ENCODE measurements at places on chromosomes 7 and 10.

DNA sequence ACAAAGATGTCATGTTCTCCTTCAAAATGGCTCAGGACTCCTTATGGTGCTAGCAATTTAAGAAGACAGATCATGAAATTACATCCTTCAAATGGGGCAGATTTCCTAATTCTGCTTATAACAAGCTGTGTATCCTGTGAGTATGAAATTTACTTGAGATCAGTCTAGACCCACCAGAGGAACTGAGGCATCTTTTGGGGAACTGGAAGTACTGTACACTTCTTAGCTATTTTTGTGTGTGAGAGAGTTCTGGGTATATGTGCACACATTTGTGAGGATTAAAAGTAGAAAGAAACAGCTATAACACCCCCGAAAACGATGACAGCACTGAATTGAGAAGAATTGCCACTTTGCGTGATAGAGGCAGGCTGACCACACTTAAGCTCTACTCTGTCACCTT is 187.0 kb upstream of the CCDC6 start:
- DNase-seq = no peak

- no peak for DNase-seq
Measured at GRCh38 chr7:34041707-34042106, 136.4 kb downstream of the BMPER start.

- DNase-seq = no peak
Measured at GRCh38 chr10:35554461-35555056, 50.6 kb upstream of the GJD4 start.

DNA sequence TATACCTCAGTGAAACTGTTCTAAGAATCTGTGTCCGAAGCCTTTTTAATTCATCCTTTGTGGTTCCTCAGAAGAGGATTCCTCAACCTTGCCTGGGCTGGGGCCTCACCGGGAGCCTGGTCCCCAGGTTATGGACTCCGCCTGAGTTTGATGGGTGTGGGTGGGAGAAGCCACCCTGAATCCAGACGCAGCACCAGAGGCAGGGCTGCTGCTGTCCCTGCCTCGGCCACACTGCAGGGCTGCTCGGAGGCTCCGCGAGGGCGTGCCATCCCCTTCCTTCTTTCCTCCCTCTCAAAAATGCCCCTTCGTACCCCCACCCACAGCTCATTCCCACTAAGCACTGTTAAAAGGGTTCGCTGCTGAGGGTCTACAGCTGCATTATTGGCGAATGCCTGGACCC is 146.3 kb downstream of the ADARB2 start:
- DNase-seq = no peak

DNA sequence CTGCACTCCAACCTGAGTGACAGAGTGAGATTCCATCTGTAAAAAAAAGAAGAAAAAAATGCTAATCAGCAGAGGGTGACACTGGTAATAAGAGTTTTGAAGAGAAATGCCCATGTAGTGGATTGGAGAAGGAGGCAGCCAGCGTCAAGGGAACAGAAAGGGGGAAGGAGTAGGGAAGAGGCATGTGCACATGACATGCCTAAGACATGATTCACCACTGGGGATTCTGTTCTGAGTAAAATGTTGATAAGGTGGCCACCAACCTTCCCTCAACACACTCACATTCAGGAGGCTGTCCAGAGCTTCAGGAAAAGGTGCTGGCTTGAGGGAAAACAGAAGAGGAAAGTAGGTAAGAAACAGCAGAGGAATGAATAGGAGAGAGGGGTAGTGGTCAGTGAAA is 39.9 kb downstream of the AKR1D1 start:
- no peak for DNase-seq

DNA sequence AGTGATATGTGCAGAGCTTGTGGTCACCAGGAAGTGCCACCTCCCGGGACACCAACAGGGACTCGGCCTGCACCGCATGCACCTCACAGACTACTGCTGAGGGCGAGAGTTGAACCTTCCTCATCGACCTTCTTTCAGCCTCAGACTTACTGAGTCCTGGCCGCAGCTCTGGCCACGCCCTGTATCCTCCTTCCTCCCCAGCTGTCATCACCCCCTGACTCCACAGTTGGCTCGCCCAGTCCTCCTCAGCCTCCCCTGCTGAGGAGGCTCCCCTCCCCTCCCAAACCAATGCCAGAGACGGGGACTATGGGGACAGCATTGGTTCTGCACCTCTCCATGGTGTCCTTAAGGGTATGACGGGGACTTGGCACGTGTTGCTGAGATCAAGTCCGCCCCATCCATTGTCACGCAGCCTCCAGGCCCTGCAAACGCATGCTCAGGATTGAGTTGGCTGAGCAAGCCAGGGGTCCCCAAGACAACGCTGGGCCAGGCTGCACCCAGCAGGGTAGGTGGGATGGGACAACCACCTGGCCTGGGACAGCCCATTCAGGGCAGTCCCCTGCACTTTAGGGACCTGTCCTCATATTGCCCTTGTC is 49.0 kb downstream of the YKT6 start:
- DNase-seq = no peak

- DNase-seq = no peak
Measured at GRCh38 chr10:67402620-67403019, 293.4 kb downstream of the CTNNA3 start.

Measured in GM23338 (cell line).